ENCODE measurements at places on chromosomes 16 and 17.

GRCh38 chr16:56833243-56833970 is 31.6 kb upstream of the SLC12A3 start:
- DNase-seq: no peak

- DNase-seq: no peak
These were observed 23.4 kb downstream of the ADAT1 start for GRCh38 chr16:75599452-75600277.

DNA sequence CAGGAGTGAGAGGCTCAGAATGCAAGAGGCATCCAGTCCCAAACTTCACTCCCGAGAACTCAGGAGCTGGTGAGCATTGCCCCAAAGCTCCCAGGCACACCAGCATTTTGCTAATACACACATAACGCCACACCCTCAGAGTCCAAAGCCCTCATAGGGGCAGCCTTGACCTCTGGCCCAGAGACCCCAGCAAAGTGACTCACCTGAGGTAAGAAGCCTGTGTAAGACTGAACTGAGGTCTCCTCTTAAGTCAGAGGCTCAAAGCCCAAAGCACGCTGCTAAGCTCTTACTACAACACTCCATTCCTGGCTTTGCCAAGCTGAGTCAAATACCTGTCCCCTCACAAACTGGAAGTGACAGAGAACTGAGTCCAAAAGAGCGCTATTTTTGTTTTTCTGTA is 16.4 kb downstream of the ST3GAL2 start:
- DNase-seq: no peak

DNA sequence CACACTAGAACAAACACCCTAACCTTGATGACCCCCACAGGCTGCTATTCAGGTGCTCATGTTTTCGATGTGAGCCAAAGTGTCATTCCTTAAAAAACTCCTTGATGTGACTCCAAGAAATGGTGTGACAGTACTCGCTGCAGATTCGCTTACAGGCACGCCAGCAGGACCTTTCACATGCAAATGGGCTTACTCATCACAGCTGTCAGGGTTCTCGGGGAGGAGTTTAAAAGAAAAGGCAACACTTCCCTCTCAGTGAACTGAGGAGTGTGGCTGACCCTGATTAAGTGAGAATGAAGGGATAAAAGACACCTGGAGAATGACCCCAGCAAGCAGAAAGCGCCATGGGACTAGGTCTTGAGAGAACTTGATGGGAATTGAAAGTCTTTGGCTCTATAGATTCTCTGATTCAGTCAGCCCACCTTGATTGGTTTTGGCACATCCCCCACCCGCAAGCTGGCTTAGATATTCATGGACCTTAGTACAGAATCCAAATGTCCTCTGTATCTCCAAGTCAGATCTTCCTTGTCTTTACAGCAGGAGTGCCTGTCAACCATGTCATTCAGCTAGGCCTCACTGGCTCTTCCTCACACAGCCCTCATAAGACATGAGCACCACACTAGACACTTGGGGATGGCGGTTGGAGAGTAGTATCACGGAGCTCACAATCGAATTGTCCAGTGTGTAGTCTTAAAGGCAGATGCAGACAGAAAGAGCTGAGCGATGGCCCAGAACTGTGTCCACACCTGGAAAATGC is 82.6 kb downstream of the HIC1 start:
- no peak for DNase-seq

- no peak for DNase-seq
These were observed 11.2 kb upstream of the KCNJ2 start for GRCh38 chr17:70158180-70158579.

- DNase-seq: no peak
These were observed 4.0 kb downstream of the RUSF1 start for GRCh38 chr16:31504159-31504558.

- no peak for DNase-seq
These were observed 388.3 kb downstream of the CA10 start for GRCh38 chr17:51770027-51770759.

DNA sequence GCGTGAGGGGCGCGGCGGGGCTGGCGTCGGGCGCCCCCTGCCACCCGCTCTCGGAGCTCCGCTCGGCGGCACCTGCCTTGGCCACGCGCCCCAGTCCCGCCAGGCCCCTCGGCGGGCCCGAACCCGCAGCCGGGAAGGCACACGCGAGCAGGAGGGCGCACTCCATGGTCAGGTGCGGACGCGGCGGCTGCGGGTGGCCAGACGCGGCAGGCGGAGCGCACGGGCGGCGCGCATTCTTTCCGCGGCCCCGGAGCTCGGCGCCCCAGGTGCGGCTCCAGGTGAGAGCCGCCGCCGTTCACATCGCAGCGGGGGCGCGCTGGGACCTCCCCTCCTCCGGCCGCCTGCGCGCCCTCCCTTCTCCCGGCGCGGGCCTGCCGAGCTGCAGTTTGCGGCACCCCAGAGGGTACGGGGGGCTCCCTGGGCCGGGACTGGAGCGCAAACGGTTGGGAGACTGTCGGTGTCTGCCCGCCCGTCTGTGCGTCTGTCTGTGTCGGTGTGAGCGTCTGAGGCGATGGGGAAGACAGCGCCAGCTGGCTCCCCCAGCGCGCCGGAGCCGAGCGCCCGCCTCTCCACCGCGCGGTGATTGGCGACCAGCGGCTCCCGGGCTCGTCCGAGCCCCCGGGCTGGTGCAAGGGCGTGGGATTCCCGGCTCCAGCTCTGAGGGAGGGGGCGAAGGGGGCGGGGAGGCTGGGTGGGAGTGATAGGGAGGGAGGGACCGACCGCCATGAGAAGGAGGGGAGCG is at the start of gene ADAMTS18:
Gene ADAMTS18, minus strand, starts transcription at position 505 of the 742 bp plus-strand sequence. Its CDS starts 339 bp downstream, at position 166.
- no peak for DNase-seq

- no peak for DNase-seq
These were observed 138.0 kb upstream of the NUDT7 start for GRCh38 chr16:77584205-77584859.

- no peak for DNase-seq
These were observed 28.3 kb upstream of the GPRC5C start for GRCh38 chr17:74403512-74404137.

DNA sequence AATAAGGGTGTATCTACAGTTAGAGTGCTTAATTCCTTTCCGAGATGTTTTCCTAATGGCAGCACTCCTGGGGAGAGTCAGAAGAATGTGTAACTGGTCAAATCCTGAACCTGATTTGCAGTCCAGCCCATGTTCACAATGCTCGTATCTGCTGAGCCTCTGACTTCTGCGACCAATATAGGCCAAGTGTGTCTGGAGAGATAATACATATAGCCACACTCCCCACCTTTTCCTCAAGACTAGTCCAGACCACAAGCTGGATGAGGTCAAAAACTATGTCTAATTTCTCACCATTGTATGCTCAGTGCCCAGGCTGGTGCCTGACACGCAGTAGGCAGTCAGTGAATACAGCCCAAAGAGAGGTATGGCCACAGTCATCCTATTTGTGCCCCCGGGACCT is 58.0 kb downstream of the XYLT1 start:
- no peak for DNase-seq

DNA sequence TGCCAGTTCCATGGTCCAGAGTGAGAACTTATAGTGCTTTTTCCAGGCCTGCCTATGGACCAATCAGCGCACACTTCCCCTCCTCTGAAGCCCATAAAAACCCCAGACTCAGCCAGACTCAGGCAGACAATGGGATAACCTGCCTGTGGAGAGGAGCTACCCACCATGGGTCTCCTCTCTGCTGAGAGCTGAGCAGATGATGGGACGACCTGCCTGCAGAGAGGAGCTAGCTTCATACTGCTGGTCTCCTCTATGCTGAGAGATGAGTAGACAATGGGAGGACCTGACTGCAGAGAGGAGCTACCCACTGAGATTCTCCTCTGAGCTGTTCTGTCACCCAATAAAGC is 144.7 kb downstream of the MYO1D start:
- DNase-seq: no peak

All from activated gamma-delta T cell (primary cell).